ENCODE measurements at places on chromosomes 5 and 9.

GRCh38 chr5:74595143-74595925 is 45.2 kb downstream of the ENC1 start:
- no peak for DNase-seq

DNA sequence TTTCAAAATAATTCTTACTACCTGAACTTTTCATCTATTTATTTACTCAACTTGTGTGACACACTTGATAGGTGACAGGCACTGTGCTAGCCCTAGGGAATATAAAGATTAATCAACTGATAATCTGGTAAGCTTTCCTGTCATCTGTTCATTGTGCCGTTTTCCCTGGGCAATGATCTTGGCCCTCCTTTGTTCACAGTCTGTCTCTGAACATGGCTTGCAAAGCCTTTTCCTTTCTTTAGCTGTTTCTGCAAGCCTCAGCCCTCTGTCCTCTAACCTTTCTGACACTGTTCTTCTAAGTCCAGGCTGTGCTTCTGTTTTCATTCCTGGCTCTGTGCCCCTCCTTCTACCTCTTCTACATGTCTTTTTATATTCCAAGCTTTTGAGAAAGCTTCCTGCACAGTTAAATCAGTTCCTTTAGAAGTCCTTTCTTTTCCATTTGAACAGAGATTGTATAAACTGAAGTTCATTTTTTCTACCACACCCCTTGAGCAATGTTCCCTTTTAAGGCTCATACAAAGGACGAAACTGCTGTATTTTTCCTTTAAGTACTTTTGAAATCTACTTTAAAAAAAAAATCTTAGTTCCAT is 803.0 kb upstream of the ZNF608 start:
- no peak for DNase-seq

DNA sequence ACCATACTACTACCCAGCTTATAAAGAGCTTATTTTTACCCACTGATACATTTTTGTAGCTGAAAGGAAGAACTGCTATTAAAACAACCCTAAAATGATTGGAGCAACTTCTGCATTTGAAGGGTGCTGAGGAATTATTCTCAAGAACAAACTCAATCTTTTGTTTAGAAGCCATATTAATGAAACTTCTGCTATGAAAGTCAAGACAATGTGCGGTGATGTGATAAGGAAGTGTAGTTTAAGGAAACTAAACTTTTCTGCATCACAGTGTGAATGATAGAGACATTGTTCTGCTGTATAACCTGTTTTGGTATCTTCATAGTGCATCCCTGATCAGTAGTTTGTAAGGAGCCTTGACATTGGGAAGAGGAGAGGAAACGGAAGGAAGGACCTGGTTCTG is 408.5 kb downstream of the TMEM38B start:
- no peak for DNase-seq

DNA sequence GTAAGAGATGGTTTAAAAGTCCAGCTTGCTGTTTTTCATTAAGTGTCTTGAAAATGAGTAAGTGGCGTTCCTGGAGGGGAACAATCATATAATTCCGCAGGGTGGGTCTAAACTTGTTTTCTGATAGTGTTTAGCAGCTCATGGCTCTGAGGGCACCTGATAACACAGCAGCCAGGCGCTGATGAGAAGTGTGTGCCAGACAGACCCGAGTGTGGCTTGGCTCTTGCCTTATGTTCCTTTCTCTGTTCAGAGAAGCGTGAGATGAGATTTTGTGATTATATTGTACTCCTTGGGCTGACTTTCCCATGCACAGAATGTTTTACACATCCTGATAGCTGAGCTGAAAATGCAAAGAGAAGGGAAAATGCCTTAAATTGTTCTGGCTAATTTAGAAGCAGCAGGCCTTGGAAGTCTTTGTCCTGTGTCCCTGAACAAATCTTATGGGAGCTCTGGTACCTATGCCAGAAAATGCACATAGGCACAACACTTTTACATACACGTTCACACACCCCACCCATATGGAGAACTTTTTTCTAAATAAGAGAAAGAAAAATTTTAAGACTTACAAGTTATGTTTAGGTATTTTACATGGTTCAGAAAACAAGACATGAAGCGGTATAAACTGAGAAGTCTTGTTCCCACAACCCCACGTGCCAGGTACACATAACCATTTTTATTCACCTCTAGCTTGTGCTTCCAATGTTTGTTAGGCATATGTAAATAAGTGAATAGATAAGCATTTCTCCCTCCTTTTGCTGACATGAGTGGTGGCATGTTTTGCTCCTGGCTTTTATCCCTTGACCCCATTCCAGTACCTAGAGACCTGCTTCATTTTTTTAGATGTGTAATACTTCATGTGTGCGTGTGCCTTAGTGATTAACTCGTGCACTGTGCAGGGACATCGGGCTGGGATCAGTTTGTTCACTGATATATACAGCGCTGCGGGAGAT is 152.2 kb upstream of the OTULINL start:
- no peak for DNase-seq

DNA sequence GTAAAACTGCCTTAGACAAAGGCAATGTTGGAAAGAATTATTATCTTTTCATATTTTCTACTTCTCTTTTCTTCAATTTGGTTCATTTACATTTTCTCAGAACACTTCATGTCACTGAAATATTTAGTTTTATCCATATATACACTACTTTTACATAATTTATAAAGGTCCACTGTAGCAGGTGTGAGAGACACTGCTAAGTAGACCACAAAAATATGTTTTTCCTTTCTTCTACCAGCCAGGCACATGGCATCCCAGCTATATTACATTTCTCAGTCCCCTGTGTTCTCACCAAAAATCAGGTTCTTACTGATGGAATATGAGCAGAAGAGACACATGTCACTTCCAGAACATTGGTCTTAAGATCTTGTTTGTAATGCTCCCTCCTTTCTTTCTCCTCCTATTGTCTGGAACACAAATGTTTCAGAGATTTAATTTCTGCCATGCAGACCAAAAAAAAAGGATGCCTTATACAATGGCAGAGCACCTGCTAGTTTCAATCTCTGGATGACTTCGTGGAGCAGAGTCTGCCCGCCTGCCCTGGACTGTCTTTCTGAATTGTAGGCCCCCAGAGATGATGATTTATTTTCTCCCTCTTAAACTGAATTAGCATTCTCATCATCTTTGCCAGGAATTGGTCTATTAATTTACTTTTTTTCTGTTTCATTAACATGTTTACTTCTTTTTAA is 125.4 kb upstream of the ACOT12 start:
- DNase-seq: no peak

DNA sequence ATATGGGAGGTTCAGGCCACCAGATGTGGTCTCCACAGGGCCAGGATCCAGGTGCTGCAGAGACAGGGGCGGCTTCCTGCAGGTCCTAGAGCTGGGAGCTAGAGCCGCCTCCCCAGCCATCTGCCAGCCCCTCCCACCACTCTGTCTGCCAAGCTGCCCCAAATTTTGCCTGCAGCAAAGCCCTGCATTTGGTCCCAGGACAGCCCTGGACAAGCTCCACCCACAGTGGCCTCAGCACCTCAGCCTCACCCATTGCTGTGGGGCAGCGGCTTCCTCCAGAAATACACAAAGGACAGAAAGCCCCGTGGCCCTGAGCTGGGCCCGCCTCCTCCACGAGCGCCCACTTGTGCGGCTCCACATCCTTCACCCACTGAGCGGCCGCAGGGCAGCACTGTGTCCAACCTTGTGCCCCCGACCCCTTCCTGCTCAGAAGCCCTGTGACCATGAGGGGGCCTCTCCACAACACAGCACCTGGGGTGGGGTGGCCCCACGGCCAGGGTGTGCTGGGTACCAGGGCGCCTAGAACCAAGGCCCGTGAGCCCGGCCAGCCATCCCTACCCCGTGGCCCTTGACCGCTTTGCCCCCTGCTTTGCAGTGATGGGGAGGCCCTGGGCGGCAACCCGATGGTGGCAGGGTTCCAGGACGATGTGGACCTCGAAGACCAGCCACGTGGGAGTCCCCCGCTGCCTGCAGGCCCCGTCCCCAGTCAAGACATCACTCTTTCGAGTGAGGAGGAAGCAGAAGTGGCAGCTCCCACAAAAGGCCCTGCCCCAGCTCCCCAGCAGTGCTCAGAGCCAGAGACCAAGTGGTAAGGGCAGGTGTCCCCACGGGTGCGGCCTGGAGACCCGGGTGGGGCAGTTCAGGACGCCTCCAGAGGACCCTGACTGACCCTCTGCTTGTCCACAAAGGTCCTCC is 3.7 kb upstream of the AJM1 start:
- DNase-seq: no peak

DNA sequence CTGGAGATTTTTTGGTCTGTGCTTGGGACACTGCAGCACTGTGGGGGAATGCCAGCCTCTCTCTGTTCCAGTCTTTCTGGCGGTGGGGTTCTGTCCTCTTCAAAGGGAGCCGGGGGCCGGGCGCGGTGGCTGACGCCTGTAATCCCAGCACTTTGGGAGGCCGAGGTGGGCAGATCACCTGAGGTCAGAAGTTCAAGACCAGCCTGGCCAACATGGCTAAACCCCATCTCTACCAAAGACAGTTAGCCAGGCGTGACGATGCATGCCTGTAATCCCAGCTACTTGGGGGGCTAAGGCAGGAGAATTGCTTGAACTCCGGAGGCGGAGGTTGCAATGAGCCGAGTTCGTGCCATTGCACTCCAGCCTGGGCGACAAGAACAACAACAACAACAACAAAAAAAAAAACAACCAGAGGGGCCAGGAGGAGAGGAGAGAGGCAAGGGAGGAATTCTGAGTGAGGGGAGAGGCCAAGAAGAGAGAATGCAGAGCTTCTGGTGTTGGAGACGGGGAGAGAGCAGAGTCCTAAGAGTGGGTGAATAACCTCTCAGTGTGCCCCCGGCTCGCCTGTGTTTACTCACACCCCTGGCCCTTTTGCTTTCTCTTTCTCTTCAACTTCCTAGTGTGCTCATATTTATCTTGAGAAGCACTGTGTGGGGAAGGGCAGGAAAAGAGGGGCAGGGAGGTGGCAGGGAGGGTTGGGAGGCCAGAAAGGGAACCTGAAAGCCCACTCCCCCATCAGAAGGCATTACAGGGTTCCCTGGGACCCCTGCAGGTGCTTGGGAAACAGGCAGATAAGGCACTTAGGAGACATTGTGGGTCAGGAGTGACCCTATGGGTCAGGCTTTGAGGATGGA is 3.2 kb upstream of the SET start:
- no peak for DNase-seq

GRCh38 chr5:145470396-145470979 is 364.7 kb downstream of the PRELID2 start:
- DNase-seq: no peak

- no peak for DNase-seq
These were observed 87.4 kb upstream of the FER start for GRCh38 chr5:108660291-108660690.

GRCh38 chr9:4499917-4500316 is 9.6 kb downstream of the SLC1A1 start:
- DNase-seq: no peak

DNA sequence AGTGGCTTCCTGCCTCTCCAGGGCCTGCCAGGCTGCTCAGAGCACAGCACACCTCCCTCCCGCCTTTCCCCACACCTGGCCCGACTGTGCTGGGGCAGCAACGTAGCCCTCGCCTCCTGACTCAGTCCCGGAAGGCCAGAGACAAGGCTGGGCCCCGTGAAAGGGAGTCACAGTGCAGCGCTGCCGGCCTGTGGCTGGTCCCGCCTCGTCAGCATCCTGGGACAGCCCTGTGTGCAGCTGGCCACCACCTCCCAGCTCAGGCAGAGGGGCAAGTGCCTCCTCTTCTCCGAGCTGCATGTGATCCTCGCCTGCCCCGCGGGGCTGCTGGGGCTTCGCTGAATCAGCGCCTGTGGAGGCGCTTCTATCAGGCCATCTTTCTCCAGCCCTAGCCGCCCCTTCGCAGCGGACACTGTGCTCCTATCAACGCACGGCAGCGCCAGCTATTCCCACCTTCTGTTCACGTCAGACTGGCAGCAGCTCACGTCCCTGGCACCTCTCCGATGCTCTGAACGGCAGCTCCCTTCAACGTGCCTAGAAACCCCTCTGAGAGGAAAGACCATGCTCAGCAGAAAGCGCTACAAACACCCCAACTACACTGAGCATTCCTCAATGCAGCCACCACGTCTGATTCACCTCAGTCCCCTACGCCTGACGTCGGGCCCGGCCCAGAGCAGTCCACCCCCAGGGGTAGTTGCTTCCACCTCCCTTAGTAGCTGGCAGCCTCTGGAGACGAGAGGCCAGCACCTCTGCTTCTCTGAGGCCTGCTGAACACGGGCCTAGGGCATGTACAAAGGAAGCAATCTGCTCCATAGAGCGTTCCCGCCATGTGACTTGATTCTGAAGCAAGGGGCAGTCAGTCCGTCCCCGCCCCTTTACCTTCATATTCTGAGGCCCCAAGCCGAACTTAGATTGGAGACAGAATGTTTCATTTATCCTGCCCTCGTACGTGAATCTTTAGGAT is 78.8 kb downstream of the GPR21 start:
- no peak for DNase-seq

DNA sequence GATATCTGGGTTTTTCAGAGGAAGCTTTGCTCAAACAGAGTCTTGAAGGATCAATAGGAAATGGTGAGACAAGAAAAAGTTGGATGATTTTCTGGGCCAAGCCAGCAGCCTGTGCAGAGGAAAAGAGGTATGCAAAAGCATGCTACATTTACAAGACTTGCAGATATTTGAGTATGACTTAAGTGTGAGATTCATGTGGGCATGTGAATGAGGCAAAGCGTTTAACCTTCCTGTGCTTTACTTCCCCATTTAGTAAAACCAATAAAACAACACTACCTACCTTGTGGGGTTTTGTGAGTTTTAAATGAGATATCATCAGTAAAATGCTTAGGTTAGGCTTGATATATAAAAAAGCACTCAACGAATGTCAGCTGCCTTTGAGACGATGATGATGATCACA is 58.1 kb downstream of the PIP5K1B start:
- DNase-seq: no peak

DNA sequence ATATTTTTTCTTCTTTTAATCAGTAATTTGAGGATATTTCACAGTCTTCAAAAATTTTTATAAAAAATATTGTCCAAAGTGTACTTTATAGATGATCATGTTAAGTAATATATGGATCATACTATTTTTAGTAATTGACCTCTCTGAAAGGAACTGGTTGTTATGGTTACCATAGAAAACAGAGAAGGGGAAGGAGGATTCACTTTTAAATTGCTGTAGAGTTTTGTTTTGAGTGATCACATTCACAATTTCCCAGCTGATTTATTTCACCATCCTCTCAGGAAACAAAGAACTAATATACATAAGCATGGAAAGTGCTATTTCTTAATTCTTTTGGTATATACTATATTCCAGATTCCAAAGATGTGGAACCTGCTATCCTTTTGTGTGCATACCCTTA is 56.5 kb upstream of the NREP start:
- DNase-seq: no peak

- DNase-seq: no peak
These were observed 12.3 kb downstream of the P4HA2 start for GRCh38 chr5:132215329-132215728.

GRCh38 chr9:93624977-93625376 is 48.6 kb downstream of the PHF2 start:
- DNase-seq: no peak

DNA sequence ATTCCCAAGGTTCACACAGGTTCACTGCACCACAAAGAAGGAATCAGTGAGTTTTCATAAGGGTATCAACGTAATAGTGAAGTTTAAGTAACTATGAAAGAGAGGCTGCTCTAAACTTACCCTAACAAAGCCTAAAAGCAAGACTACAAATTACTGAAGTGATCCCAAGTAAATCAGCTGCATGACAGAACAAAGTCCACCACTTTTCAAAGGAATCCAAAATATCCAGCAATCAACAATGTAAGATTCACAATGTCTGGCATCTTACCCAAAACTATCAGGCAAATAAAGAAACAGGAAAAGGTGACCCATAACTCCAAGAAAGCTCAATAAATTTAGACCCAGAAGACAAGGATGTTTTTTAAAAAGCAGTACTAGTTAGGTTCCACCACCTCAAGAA is 70.1 kb downstream of the GNAQ start:
- no peak for DNase-seq

All from stimulated activated CD8-positive, alpha-beta memory T cell treated with anti-CD3 and anti-CD28 coated beads, Interleukin-4, amount 100 ng/mL, for 24 hours (primary cell).